ENCODE measurements at places on chromosomes 13 and 19.

DNA sequence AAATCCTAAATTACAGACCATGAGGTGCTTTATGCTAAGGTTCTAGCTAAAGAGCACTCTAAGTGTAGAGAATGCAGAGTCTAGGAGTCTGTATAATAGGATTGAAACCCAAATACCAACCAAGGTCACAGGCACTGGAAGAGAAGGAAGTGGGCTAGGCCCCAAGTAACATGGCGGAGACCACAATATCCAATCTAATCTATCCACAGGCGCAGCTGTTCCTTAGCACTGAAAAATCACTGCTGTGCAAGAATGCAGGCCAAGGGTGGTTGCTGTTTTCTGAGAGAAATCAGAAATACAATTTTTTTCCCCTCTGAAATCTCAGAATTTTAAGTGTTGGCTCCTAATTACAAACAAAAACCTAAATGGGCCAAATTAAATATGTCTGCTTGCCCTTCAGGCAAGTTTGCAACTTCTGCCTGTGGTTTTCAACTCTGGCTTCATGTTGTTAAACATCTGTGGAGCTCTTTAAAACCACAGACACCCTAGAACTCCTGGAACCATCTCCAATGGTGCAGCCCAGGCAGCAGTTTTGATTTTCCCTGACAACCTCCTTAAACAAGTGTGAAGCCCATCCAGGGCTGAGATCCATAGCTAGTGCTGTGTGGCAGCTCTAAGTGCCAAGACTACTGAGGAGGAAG, 6.1 kb downstream of the RANBP3 start:
- DNase-seq: no peak

GRCh38 chr19:38079926-38080380, 144.1 kb downstream of the DPF1 start:
- DNase-seq: no peak

DNA sequence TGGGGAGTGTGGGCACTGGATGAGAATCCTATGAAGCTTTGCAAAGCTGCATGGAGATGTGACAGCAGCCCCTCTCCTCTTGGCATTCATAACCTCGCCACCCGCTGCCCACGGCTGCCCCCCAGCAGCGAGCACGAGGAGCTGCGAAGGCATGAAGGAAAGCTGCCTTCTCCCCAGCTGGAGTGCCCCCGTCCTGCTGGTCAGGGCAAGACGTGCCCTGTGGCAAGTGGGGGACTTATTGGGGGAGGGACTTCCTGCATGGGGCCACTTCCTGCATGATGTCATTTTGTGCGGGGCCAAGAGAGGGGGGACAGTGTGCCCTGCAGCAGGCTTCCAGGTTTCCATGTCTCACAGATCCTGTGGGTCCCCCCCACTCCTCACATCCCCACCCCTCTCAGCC, 85.9 kb downstream of the TSHZ3 start:
- no peak for DNase-seq

GRCh38 chr19:7450243-7451223, 38.3 kb downstream of the PEX11G start:
- DNase-seq: no peak
